ENCODE measurements at places on chromosomes 5 and 9.
A peak's percentile ranks its signal among the peaks of the same experiment; 100 is the strongest.

- DNase-seq: no peak
These were observed 101.7 kb upstream of the DAPK1 start for GRCh38 chr9:87395804-87396479.

DNA sequence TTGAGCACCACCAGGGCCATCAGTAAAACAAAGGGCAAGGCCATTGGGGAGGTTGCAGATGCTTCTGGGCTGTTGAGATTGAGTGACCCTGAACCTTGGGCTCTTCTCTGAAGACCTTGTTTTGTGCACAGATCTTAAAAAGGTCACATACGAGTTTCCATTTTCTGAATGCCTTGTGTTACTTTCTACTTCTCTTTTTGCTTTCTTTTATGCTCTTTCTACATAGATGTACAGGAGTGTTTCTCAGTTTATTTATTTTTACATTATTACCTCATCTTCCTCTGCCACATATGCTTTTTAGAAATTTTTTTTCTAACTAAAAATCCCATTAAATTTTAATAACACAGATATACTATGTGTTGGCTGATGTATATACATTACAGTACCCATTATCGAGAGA is at the start of gene IFNA5:
Gene IFNA5 (minus strand): TSS at position 101 of the 400 bp plus-strand sequence. CDS start 57 bp downstream, at position 44.
- no peak for DNase-seq

- no peak for DNase-seq
These were observed 145.2 kb downstream of the MAST4 start for GRCh38 chr5:66741394-66741793.

DNA sequence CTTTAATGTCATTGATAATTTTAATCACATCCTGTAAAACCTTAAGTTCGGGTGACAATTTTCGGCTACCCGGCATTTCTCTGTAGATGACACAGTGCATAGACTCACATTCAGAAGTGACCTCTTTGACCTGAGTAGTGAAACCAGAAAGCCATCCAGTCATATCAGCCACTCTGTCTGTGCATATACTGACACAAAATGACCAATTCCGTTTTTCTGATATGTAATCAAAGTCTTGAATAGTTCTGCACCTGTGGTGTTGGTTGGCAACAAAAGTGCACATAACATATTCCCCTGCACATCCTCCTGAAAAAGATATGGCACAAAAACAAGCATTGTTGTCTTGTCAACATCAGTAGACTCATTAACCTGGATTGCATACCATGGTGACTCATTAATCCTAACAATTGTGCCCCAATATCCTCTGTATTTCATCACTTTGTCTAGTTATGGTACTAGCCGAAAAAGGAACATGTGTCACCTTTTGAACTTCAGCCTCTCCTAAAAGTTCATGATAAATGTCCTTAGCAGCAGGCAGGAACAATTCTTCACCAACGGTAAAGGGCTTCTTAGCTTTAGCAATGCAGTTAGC is 4.6 kb upstream of the HNRNPA0 start:
- no peak for DNase-seq

DNA sequence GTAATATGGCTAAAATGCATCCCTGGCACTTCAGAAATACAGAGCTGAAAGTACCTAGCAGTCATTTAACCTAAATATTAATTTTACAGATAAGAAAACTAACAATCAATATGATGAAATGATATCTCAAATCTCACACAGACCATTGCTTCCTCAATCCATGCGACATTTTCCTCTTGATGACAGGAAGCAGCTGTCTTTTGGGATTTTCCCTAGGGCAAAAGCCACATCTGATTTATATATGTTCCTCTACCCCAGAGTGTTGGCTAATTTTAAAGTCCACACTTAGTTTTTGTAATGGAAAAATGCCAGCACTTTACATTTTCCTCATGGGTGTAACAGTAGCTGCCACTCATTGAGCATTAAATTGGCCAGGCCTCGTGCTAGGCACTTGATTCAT is 47.7 kb upstream of the ITGA1 start:
- DNase-seq: no peak

DNA sequence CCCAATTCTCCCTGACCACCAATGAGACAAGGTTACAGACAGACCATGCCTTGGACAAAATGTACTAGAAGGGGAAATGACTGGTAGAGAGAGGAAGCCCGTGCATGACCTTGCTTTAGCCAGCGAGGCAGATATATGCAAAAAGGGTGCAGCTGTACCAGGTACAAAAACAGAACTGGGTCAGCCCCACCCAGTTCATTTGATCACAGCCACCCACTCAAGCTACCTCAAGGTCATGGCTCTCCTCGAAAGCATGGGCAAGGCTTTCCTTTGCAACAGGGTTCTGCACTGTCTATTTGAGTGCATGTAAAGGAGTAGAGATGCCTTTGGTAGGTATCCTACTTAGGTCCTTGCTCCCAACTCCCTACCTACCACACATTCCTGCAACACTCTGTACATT is 33.3 kb downstream of the TLE1 start:
- peak; percentile 0 for DNase-seq

DNA sequence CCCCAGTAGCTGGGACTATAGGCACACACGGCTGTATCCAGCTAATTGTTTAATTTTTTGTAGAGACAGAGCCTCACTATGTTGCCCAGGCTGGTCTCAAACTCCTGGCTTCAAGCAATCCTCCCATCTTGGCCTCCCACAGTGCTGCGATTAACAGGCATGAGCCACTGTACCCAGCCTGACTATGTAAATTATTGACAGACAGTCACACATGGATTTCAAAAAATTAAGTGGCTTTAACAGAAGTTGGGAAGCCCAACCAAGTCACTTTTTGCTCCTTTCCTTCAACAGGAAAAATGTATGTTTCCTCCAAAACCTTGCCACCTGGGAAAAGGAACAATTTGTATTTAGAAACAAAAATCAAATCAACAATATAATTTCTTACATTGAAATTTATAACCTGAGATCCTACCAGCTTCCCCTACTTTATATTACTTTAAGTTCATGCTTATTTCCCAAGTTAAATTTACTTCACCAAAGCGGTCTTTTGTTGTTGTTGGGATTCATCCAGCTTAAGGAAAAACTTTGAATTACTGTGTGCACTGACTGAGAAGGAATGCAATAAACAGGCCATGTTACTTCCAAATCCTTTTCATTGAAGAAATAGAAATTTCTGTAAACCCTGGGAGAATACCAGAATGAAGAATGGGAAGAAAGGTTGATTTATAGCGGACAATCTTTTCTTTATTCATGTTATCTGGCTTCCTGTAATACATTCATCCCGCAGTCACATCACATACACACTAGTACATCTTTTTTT is 8.6 kb downstream of the PCA3 start:
- no peak for DNase-seq

GRCh38 chr5:59565551-59565950 is 328.0 kb downstream of the PDE4D start:
- no peak for DNase-seq

DNA sequence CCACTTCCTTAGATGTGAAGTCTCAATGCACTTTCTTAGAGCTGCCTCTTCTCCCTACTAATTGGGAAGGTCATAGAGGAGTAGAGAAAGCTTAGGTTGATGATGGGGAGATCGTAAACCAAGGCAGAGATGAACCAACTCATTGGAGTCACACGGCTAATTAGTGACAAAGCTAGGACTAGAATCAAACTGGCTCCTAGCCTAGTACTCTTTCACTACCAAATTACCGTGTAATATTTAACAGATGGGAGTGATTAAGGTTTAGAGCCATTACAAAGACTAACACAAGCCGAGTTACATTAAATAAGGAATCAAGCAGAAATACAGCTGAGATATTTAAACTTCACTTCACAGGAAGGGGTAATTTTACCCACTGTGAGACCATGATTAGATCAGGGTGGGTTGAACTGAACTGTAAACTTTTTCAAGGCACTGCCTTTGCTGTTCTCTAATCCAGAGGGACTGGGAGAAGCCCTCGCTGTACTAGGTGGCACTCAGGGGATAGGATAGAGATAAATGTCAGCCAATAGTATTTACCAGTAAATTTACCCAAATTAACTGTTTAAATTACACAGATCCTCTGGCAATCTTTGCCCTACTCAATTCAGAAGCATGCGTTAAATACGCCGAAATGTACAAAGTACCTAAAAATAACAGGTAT is 166.4 kb upstream of the PIK3R1 start:
- DNase-seq: no peak

DNA sequence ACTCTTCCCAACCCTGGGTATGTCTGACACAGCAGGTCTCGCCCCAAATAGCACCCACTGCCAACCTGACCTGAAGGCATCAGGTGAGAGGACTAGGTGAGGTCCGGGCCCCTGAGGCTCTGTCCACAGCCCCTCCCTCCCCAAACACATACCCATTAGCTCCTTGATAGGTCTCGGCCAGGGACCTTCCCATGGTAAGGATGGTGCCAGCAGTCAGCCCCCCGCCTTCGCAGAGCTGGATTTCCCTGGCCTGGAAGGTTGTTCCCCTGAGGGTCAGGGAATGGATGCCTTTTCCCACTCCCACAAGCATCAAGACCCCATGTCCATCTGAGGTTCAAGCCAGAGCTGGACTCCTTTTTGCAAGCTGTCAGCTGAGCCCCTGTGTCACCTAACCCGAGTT is 2.7 kb downstream of the ENHO start:
- no peak for DNase-seq

DNA sequence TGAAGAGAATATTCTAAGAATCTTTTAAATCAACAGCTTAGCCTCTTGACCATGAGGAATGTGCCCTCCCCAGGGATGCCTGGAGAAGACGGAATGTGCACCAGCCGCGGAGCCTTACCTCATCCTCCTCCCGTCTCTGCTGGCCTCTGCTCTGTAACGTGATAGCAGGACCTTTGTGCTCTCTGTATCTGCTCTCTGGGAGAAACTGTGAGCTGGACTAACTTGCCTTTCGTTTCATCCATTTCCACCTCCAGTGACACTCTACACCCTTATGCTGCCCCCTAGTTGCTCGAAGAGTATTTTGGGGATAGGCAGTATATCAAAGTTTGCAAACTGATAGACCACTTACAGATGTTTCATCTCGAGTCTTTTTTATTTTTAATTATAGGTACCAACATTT is 141.4 kb downstream of the NPR3 start:
- DNase-seq: no peak

GRCh38 chr9:91187965-91188344 is 173.8 kb downstream of the AUH start:
- DNase-seq: no peak

DNA sequence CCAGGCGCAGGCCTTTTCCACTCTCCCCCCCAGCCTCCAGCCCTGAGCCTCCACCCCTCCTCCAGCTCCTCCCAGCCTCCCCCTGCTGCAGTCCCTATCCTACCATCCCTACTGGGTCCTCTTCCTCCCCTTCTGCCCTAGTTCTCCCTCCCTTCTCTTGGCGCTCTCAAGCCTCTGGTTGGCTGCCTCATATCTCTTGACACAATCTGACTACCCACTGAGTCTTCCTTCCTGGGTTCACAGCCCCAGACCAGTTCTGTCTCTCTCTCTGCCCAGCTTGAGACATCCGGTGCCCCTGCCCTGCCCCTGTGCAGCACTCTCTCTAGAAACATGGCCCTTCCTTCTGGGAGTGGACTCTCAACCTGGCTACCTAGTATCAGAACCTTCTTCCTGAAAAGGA is 76.2 kb downstream of the TSPAN17 start:
- DNase-seq: no peak

DNA sequence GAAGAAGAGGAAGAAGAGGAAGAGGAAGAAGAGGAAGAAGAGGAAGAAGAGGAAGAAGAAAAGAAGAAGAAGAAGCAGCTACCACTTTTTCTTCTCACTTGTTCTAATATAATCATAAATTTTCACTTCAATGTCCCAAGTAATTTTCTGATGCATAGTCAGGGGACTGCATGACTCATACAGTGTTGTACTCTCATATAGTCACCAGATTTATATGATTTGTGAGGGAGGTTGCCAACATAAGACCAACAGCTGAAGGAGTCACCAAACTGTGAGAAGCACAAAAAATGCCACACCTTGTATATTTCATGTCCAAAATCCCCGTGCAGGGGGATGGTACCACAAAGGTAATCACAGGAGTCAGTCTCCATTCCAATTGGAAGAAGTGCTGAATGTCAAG is 32.7 kb upstream of the DMRTA1 start:
- no peak for DNase-seq

GRCh38 chr5:158812408-158812807 is 287.3 kb downstream of the EBF1 start:
- DNase-seq: peak; percentile 38

DNA sequence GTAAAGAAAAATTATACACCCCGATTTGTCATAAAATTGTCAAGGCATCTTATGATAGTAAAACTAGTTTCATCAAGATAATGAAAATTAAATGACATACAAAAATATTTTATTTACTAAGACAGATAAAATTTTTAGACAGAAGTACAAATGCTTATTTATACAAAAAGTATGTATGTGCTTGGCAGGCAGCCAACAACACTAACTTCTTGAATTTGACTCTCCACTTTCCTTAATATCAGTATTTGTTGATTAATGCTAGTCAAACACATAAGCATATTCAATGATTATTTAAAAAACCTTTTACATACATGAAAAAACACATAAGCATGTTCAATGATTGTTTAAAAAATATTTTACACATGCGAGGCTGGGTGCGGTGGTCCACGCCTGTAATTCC is 1079.9 kb upstream of the CDH6 start:
- DNase-seq: no peak

- no peak for DNase-seq
These were observed 64.1 kb downstream of the SLC1A3 start for GRCh38 chr5:36670548-36670947.

DNA sequence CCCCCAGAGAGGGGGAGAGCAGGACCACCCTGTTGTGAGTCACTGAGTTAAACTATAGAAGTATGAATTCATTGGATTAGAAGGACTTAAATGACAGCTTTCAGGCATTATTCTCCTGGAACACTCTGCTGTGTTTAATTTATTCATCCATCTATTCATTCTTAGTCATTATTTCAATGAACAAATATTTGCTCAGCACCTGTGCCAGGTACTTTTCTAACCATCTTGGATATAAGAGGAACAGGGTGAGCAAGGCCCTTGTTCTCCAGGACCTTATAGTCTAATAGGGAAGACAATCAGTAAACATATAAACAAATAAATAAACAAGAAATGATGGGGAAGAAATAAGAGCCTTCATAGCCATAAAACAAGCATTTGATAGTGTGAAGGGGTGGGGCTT is 483.9 kb upstream of the BRINP1 start:
- no peak for DNase-seq

- DNase-seq: no peak
These were observed 100.9 kb upstream of the MAP1B start for GRCh38 chr5:72006361-72006760.

- DNase-seq: no peak
These were observed 83.6 kb downstream of the ANKH start for GRCh38 chr5:14787801-14788579.

DNA sequence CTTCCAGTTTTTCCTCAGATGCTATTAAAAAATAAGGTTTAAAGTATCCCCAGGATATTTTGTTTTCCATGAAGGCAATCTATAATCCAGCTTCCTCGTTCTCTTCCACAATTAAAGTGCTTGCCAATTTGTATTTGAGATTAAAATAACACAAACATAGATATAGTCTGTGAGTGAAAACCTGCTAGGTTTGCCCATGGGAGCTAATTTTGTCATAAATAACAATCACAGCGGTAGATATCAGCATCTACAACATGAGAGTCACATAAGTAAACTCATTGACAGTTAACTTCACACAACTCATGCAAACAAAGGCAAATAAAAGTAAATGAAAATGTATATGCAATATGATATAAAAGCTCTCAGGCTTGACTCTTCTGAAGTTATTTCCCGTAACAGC is 29.2 kb upstream of the RASGRF2 start:
- no peak for DNase-seq

Measured in central memory CD4-positive, alpha-beta T cell (primary cell).